K562 (cell line): ENCODE measurements at places on chromosomes 6 and 20.
A peak's percentile ranks its signal among the peaks of the same experiment; 100 is the strongest.

GRCh38 chr6:138504764-138505689, 5.7 kb upstream of the NHSL1 start:
- DNase-seq = no peak

DNA sequence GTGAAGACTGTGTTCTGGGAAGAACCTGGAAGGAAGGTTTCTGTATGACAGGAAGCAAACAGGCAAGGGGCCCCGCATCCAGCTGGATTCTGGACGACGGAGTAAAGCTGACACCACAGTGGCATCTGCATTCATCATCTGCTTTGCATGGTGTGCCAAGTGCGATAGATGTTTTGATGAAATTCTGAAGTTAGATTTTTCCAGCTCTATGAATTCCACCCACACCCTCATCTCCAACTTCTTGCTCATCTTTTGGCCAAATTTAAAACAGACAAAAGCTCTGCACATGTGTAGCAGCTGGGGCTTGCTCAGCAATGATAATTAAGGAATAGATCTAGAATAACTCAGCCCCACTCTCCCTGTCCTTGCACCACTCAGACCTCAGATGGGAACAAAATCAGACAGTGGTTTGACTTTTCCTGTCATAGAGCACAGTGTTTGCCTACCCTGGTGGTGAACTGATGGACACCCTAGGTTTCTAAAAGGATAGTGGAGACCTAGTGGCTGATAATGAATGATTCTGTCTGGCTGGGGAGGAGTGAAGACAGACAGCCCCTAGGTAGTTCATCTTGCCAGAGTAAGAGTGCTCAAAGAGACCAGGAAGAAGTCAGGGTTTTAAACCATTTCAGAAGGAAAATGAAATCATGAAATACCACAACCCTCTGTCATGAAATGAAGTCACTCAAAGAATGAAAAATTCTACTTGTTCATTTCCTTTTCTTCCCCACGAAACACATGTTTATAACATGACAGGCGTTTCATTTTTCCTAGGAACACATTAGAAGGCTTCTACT, 85.8 kb downstream of the BCAS1 start:
- no peak for DNase-seq

DNA sequence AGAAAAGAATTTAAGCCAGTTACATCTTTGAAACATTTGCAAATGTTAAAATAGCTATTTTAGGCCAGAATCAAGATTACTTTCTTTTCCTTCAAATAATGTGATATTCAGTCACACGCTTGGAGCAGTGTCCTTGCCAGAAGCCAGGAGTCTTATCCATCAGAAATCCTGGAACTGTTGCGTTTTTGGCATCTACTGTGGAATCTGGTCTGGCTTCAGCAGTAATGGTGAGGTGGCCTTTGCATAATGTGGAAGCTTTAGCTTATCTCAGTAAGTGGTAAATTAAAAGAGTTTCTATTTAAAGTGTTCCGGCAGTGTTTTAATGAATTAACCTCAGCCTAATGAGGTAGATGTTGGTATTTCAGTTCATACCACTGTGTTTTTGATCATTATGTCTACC, 97.6 kb downstream of the FIG4 start:
- no peak for DNase-seq

GRCh38 chr20:32494483-32495216, 90.5 kb downstream of the NOL4L start:
- no peak for DNase-seq

GRCh38 chr6:132961610-132962009, 147.2 kb downstream of the RPS12 start:
- DNase-seq = peak; percentile 10

- DNase-seq = no peak
These were observed 561.6 kb upstream of the CHD6 start for GRCh38 chr20:42179768-42180167.

DNA sequence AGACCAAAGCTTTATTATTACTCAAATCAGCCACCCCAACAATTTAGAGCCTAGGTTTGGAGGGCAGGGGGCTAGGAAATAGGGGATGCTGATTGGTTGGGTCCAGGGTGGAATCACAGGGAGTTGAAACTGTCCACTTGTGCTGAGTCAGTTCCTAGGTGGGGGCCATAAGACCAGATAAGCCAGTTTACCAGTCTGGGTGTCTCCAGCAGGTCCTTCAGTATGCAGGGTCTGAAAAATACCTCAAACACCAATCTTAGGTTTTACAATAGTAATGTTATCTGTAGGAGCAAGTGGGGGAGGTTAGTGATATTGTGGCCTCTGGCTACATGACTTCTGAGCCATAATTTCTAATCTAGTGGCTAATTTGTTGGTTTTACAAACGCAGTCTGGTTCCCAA, 63.2 kb downstream of the UBR2 start:
- DNase-seq = peak; percentile 79

- no peak for DNase-seq
These were observed 1.2 kb downstream of the BRPF3 start for GRCh38 chr6:36197739-36198221.

GRCh38 chr6:16511040-16511660, 250.1 kb downstream of the ATXN1 start:
- peak; percentile 18 for DNase-seq

- DNase-seq = no peak
These were observed 44.6 kb upstream of the NT5E start for GRCh38 chr6:85405175-85405852.

DNA sequence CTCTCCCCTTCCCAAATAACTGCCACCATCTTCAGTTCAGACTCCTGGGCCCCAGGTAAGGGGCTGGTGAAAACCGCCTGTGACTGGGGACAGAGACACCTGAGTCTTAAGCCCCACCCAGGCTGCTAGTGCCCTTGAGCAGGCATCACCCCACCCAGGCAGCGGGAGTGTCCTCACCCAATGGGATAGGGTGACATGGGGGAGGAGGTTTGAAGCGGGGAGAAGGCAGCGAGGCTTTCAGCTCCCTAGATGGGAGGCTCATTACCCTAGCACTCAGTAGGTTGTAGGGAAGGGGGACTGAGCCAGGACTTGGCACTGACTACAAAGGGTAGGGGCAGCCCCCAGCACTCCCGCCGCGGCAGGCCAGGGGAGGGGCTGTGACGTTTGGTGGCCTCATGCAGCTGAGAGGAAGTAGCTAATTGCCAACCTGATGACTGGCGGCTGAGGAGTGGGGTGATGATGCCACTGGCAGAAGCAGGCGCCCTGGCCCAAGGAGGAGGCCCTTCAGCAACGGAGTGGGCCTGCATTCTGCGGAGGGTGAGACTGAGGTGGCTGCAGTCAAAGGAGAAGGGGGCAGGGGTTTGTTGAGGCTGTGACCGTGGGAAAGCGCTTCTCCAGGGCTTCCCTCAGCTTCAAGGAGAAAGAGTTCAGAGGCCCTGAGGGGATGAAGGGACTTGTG, 126.9 kb downstream of the MRPL14 start:
- peak; percentile 42 for DNase-seq

DNA sequence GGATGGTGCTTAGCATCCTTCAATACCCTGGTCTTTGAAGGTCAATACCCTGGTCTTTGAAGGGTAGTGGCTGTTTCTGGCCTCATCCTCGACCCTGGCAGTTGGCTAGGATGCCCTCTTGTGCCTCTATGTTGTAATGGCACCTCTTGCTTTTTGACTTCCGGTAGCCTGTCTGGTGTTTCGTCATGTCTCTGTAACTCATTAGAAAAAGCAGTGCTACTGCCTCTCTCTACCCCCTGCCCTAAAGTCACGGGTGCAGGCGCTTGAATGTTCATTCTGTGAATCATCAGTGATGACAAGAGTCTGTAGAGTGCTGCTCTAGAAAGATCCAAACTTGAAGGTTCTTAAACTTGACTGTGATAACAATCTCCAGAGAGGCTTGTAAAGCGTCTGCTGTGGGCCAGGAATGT, 28.3 kb downstream of the RSPO4 start:
- DNase-seq = peak; percentile 70

- no peak for DNase-seq
These were observed 7.5 kb downstream of the AFG1L start for GRCh38 chr6:108302386-108302785.

GRCh38 chr20:38844963-38845362, 39.5 kb downstream of the PPP1R16B start:
- no peak for DNase-seq

- DNase-seq = no peak
These were observed 65.0 kb upstream of the SIRPA start for GRCh38 chr20:1830240-1830639.

DNA sequence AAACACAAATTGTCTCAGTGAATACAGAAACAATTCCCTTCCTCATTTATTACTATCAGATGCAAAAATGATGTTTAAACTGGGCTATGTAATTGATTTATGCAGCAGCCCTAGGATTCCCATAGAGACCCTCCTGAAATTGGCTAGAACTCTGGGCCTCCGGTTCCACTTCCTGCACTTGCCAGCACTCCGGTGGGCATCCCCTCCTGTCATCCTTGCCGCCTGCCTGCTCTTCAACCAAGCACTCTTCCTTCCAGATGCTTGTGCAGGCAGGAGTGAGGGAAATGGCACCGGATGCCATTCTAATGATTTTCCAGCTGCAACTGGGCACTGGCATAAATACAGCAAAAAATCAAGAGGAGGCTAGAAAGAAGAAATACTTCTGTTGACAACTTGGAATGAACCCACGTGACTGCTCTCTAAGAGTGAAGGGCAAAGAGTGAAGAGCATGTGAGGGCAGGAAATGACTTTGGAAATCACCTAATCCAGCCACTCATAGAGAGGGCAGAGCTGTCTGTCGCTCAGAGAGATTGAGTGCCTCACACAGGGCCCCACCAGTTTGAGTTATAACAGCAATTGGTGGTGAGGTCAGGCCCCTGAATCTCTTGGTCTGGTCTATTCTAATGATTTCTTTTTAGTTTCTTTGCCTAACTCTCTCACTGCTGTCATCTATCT, 3.7 kb upstream of the NEDD9 start:
- no peak for DNase-seq

DNA sequence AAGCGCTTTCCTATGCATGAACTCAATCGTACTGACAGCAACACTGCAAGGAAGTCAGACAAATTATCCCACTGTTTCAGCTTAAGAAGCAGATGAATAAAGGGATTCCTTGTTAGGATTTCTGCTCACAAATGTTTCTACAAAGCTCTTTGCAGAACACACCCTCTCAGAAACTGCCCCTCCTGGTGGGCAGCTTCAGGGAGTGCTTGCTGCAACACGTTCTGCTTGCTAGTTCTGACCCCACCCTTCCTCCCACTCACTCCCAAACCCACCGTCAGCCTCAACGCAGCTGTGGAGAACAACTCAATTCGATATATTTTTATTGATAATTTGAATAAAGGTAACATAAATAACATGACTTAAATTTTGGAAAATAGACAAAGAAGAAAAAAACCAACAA, 250.8 kb upstream of the PRDM1 start:
- DNase-seq = peak; percentile 64

GRCh38 chr6:36769676-36770499, 69.4 kb downstream of the CPNE5 start:
- DNase-seq = no peak

DNA sequence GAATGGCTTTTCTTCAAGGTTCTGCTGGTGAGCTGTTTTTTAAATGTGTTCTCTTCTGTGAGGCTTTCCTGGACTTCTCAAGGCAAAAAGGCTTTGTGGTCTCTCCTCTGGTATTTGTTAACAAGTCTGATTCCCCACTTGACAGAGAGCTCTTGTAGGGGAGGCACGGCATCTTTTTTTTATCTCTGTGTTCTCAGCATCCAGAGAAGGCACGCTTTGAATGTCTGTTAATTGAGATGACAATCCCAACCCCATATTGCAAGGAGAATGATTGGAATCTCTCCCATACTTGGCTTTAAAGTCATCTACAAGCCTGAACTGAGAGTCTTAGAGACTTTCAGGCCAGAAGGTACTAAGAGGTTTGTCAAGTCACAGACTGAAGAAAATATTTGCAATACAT, 22.6 kb downstream of the EDN1 start:
- no peak for DNase-seq

- no peak for DNase-seq
These were observed 11.7 kb upstream of the GOPC start for GRCh38 chr6:117613920-117614560.

GRCh38 chr6:97674802-97675201, 391.8 kb upstream of the MMS22L start:
- no peak for DNase-seq

- DNase-seq = peak; percentile 60
These were observed 252.0 kb downstream of the HIVEP2 start for GRCh38 chr6:142692942-142693341.

GRCh38 chr6:91659891-91660290, 1073.0 kb upstream of the MAP3K7 start:
- no peak for DNase-seq

DNA sequence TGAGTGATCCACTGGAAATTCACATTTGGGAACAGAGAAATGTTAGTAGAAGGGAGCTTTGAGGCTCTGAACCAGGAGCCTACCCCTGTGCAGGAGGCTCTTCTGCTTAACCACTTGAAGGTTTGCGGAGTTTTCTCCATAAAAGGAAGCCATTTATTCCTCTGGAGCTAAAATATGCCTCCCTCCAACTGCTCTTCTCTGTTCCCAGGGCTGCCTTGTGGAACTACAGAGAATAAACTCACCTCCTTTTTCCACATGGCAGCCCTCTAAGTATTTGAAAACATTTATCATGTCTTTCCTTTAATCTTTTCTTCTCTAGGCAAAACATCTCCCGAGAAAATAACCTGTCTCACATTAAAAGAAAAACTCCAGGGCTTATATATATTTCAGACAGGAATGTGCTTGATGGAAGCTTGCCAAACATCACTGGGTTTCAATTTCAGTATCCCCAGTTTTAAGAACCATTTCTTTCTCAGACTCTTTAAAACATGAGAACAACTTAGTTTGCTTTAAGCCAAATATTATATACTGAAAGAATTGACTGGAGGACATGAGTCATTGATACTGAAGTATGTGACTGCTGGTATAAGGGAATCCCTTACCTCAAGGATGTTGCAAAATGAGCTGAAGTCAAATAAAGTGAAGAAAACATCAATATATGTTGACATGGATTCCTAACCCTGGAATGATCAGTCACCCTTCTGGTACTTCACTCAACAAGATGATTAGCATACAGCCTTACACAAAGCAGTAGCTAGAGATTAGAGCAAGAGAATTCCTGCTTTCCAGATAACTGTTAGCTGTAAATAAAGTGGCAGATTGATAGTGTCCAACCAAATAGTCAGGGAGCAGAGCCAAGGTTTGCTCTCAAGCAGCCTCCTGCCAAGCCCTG, 74.0 kb downstream of the ZBTB2 start:
- no peak for DNase-seq

GRCh38 chr6:130862370-130862769, 35.2 kb downstream of the SMLR1 start:
- DNase-seq = no peak

DNA sequence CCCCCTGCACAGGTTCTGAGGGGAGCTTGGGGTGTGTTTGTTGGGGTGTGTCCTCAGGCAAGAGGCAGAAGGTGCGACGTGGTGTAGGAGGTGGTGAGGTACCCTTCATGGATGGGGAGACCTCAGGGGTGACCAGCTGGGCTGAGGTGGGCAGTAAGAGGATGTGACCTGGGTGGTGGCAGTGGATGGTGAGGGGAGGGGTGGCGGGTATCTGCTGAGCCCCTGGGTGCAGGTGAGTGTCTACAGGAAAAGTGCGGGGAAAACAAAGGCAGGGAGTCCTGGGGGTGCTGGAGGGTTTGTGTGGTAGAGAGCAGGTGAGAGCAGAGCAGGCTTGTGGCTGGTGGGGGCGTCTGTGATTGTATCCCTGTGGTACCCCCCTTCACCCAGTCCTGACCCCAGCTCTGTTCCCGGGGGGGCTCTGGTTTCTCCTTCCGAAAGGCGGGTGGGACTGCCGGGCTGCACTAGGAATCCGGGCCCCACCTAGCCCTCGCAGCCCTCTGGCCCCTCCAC, 631 bp downstream of the RAET1L start:
- DNase-seq = no peak

GRCh38 chr20:53873230-53873604, 197.2 kb downstream of the BCAS1 start:
- DNase-seq = no peak

GRCh38 chr6:12504325-12504966, 212.1 kb upstream of the PHACTR1 start:
- peak; percentile 42 for DNase-seq
